ENCODE measurements at places on chromosomes 3 and 15. TPM values are rescaled to one million over a fixed set of nuclear protein-coding genes. Genes with fewer than 3 reads are reported as not detected.

IQCF5 gene
- not detected for total RNA-seq

PLA2G4E gene
- not detected for total RNA-seq

STARD5 gene
- 3.3 TPM for total RNA-seq

CFAP100 gene
- total RNA-seq: not detected

CPN2 gene
- total RNA-seq: not detected

PIGZ gene
- 14.9 TPM for total RNA-seq

SPSB4 gene
- total RNA-seq: 1.2 TPM

CLPX gene
- 38.4 TPM for total RNA-seq

SLC9C1 gene
- not detected for total RNA-seq

DNA sequence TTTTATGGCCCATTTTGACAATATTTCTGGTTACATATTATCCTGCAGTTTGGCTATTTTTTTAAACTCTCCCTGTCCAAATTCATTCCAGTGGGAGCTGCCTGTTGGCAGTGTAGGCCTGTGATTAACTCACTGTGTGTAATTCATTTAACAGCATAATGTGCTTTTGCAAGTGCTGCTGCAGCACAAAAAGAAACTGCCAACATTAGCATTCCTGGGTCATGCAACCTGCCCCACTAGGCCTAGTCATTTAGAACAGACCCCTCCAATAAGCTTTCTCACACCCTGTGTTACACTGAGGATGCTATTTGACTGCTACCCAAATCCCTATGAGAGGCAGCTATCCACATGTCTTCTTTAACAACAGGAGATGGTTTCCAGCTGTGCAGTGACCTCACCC lies 251.2 kb upstream of the UBE2E2 start:
- no peak for DNase-seq

DNA sequence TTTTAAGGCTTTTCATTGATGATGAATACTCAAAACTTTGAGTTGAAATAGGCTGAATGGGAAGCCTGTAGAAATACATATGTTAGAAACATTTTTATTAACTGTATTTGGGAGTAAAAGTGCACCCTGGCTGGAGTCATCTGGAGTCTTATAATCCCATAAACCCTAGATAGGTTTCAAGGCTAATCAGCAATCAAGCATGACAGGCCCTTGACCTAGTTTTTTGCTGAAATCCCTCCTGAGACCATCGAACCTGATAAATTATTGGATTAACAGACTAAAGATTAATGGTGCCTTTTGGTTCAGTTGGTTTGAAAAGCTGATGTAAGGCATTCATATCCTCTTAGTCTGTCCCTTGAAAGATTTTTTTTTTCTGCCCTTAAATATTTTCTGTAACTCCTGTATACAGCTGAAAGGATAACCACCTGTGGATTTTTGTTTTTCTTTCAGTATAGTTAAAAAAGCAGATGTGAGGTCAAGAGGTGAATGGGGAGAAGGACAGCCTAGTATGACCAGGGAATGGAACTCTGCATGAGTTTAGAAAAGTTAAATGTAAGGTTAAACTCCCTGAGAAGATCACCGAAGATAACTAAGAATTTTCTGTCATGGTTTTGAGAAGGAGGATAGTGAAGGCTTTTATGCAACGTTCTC lies 69.4 kb upstream of the STXBP5L start:
- DNase-seq: no peak

GRCh38 chr3:116492379-116492778 lies 47.1 kb upstream of the LSAMP start:
- DNase-seq: no peak

GRCh38 chr3:139559541-139559940 lies 20.0 kb upstream of the RBP1 start:
- peak; percentile 79 for DNase-seq

- DNase-seq: no peak
Measured at GRCh38 chr3:121063628-121064027, 155.6 kb downstream of the STXBP5L start.

DNA sequence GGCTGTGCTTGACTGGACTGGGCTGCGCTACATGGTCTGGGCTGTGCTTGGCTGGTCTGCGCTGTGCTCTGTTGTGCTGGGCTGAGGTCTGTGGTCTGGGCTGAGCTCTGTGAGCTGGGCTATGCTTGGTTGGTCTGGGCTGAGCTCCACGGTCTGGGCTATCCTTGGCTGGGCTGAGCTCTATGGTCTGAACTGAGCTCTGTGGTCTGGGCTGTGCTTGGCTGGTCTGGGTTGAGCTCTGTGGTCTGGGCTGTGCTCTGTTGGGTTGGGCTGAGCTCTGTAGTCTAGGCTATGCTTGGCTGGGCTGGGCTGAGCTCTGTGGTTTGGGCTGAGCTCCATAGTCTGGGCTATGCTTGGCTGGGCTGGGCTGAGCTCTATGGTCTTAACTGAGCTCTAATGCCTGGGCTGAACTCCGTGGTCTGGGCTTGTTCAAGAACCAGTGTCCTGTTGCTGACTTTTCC lies 92.0 kb downstream of the PLXNA1 start:
- DNase-seq: no peak

- no peak for DNase-seq
Measured at GRCh38 chr3:115595611-115596275, 27.6 kb upstream of the GAP43 start.

DNA sequence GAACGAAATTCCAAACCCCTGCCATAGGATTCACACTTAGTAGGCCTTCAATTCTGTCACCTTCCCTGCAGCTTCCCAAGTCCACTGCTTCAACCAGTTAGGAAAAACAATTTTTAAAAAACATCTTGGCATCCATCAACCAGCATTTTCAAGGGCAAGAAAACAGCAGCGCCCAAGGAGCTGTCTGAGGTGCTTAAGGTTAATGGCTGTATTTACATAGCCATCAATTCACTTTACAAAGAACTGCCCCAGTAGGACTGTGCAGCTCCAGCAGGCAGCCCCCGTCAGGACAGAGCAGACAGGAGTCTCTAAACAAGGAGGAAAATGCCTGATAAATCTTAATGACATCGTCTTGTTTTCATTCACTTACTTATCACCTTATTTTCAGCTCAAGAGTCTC lies 13.3 kb downstream of the TAFA4 start:
- DNase-seq: no peak

DNA sequence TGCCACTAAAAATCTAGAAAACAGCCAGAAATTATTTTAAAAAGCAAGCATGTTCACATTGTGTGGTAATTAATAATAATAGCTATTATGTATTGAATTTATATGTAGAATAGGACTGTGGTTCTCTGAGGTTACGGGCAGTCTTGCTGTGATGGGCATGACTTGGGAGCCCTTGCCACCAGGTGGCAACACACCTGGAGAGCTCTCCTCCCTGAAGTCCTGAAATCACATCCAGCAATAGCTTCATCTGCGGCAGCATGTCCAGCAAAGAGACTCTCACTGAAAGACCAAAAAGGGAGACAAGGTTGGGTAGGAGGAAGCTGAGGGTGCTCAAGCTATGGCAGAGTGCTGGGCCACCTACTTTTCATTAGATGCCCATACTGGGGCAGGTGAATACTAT lies 206.8 kb upstream of the IL12A start:
- DNase-seq: no peak

- no peak for DNase-seq
Measured at GRCh38 chr3:114418107-114418506, 124.3 kb downstream of the TIGIT start.

DNA sequence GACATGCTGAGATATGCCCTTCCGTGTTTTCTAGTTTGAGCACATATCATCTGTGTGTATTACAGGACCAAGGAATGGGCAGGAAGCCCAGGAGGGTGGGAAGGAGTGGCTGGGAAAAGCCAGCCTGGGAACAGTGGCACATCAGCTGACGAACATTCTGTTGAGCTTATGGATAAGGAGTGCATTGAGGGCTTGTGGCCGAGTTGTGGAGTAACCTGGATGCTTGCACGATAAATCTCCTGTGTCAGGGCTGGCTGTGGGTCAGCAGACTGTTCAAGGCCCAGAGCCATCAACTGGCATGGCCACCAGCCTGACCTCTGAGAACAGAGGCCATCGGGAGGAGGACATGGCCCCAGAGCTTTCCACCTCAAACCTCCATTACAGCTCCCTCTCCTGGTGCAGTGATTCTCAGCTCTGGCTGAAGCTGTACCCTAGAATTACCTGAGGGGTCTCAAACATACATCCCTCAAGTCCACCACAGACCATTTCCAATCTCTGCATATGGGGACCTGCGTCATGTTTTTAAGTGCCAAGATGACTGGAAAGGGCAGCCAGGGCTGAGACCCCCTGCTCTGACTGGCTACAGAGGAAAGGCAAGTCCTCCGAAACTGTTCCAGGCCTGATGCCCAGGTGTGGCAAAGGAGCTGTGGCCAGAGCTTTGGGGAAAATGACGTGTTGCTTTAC lies 4.8 kb upstream of the VILL start:
- no peak for DNase-seq

GRCh38 chr3:182609575-182610156 lies 183.6 kb upstream of the ATP11B start:
- no peak for DNase-seq

GRCh38 chr15:81373176-81373575 lies 837 bp downstream of the TMC3 start:
- no peak for DNase-seq

DNA sequence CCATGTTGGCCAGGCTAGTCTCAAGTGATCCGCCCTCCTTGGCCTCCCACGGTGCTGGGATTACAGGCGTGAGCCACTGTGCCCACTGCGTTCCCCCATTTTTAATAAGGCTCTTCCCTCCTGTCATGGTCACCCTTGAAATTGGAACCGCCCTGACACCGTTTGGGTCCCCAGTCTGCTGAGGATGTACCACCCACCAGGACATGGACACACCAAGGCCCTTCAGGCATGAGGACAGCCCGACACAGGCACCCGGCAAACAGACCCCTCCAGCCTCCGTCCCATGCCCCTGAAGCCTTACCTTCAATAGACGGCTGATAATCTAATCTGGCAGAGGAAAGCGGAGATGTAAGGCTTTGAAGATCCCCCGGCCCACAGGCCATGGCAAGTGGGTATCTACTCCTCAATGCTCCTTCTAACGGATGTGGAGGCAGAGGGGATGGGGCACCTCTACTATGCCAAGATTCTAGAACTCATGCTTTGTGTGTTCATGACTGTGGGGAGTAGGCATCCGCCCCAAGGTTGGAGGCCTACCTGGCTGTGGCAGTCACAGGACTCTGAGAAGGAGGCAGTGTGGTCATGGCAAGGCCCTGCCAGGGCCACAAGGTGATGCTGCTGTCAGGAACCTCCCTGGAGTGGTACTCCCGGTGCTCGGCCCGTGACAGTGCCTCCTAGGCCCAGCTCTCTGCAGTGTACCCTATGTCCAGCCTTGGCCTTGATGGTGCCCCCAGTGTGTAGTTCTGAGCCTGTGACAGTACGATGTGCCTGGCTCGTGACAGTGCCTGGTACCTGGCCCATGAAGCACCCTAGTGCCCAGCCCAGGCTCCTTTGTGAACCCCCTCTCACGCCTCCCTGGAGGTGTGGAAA lies 18.6 kb upstream of the PRSS50 start:
- peak; percentile 72 for DNase-seq

DNA sequence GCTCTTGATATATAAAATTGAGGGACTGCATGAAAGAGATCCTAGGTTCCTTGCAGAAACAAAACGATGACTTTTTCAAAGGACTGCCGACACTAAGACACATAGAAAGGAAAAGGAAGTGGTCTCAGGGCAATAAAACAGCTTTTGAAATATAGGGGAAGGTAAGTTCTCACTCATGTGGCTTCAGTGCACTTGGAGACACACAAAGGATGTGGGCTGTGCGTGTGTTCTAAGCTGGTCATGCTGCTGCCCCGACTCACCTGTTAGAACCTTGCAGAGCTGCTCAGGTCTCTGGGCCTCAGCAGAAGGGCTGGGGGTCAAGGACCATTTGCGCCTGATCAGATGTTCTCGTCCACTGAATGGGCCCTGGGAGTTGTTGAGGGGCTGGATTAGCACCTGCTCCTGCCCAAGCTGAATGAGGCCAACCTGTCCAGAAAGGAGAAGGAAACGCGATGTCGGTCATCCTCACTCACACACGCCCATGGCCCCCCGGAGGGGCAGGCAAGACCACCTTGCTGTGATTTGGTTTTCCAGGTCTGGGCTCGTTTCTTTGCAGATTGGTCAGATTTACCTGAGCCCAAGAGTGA lies 11.1 kb downstream of the ADAMTS17 start:
- DNase-seq: no peak

DNA sequence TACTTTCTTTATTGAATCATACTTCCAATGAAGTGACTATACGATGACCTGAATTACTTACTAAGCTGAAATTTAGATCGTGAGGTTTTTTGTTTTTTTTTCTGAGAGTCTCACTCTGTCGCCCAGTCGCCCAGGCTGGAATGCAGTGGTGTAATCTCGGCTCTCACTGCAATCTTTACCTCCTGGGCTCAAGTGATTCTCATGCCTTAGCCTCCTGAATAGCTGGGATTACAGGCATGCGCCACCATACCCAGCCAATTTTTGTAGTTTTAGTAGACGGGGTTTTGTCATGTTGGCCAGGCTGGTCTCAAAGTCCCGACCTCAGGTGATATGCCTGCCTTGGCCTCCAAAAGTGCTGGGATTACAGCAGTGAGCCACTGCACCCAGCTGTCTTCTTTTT lies 28.7 kb downstream of the SPPL2A start:
- no peak for DNase-seq

DNA sequence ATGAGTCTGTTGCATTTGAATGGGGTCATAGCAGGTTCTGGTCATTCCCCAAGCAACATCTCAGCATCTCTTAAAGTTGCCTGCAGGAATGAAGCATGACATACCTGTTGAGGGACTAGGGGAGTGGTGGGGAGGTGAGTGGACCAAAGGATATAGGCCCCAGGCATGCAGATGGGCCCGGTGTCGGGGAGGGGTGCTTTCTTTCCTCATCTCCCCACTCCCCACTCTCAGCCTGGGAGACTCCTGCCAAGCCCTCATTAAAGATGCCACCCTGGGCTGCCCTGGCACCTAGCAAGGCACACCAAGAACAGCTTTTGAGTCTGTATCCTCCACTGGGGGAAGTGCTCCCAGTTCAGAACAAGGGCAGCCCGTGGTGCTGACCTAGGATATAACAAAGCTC lies 54.2 kb downstream of the GRIP2 start:
- no peak for DNase-seq

GRCh38 chr15:40092256-40092978 lies 16.3 kb downstream of the BMF start:
- DNase-seq: peak; percentile 94

DNA sequence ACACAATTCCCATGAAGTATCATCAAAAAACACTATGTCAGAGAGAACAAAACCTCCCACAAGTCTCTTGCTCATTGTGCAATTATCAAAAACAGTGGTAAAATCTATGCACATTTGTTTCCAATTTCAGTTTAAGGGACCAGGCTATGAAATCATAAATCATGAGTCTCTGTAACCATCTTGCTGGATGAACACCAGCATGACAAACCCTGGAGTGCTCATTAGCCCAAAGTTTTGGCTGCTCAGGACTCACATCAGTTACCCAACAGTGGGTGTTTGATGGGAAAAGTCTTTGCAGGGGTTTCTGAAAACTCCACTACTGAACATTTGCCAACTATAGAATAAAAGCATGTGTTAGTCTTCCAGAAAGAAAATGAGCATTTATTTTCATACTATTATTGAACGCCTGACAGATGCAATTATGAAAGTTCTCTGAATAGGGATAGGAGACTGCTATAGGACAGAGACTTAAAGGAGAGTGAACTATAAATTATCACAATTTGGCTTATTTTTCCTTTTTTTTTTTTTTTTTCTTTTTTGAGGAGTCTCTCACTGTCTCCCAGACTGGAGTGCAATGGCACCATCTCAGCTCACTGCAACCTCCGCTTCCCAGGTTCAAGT lies 240.8 kb upstream of the KCNMB2 start:
- DNase-seq: no peak

Data from esophagus muscularis mucosa (tissue), 4 donors.